ENCODE measurements at places on chromosomes 1 and 21. TPM values are rescaled to one million over a fixed set of nuclear protein-coding genes. Genes with fewer than 3 reads are reported as not detected.

GRCh38 chr1:112791723-112792104 lies 76.6 kb upstream of the PPM1J start:
- DNase-seq, result no peak

- DNase-seq, result peak; percentile 47
Observed at GRCh38 chr1:211327346-211327921, 801 bp downstream of the TRAF5 start.

GRCh38 chr1:28507247-28507645 lies 1.4 kb downstream of the RCC1 start:
- no peak for DNase-seq

DNA sequence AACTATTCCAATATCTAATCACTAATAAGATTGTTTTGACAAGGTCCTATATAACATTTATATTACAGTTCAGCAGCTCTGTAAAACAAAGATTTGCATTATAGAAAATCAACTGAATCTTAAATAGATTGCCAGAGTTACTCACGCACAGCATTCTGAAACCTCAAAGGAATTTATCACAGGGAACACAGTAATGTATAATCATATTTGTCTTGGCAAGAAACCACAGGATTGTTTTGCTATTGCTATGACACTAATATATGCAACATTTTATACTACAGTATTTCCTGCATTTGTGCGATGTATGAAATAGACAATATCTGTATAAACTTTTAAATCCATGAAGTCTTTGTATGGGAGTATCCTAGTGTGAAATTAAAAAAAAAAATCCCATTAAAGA lies 101.4 kb downstream of the PLPPR5 start:
- DNase-seq, result no peak

DNA sequence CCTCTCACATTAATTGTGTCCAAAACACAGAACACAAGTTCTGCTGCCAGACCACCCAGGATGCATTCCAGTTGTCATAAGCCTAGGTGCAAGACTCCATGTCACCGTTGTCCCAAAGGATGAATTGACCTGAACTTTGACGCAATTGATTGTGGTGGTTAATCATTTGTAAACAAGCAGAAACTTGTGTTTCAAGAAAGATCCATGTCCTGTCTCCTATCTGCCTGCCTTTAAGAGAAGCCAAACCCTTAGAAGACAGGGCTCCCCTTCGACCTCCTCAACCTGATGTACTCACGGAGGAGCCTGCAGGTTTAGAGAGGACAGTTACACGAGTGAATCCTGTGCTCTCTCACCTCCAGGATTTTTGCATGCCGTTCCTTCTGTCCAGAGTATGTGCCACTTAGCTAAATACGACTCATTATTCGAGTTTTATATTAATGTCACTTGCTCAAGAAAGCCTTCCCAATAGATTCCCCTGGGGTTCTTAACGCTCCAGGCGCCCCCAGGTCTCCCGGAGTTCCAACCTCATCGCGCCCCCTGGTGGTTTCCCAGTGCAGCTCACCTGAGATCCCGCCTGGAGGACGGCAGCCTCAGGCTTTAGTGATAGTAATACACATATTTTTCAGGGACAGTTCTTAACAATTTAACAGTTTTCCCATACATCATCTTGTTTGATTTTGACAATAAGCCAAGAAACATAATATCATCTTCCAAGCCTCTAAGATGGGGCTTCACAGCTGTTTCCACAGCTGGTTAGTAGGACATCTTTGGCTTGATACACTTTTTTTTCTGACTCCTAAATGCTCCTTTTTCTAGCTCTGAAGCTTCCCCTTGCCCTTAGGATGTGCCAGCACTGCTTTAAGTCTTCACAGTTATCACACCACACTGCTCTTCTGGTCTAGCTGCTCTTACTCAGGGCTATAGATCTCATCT lies 2.4 kb upstream of the C8B start:
- no peak for DNase-seq

FAM177B gene
- total RNA-seq, result not detected

IRF6 gene
- 0.25 TPM for total RNA-seq

CGN gene
- total RNA-seq, result 0.43 TPM

HSPB7 gene
- total RNA-seq, result not detected

ROR1 gene
- total RNA-seq, result not detected

ATAD3C gene
- 0.98 TPM for total RNA-seq

Data from activated CD4-positive, alpha-beta memory T cell treated with anti-CD3 and anti-CD28 coated beads, Interleukin-2, amount 10 ng/mL, durations not matched to agents 7 days and 5 days (primary cell).